Stimulated activated CD4-positive, alpha-beta T cell treated with anti-CD3 and anti-CD28 coated beads, Interleukin-1b, Interleukin-23, amount 100 ng/mL, for 24 hours (primary cell): ENCODE measurements at places on chromosomes 2 and 18.

DNA sequence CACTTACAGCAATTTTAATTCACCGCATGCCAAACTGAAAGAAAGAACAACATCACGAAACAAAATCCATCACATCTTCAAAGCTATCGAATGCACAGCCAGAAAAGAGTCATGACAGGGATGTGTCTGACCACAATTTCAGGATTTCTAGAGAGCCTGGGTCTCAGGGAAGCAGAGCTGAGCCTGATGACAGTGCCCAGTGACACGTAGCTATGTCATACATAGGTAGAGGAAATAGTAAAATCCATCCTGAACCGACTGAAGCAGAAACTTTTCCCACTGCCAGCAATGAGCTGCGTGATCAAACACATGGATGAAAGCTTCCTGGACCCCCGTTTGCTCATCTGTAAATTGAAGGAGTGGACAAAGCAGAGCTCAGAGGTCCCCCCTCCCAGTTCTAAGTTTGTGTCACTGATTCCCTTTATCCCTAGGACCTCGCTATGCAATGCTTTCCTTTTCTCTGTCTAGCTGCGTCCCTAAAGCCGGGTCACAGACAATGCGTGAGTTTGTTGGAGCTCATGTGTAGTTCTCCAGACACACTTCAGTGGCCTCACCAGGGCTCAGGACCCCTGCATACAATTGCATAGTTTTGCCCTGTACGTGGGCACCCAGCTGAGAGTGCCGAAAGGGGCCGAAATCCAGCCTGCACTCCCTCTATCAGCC lies 37.6 kb downstream of the CCBE1 start:
- no peak for DNase-seq

GRCh38 chr2:43074052-43074451 lies 152.4 kb downstream of the ZFP36L2 start:
- DNase-seq: no peak

DNA sequence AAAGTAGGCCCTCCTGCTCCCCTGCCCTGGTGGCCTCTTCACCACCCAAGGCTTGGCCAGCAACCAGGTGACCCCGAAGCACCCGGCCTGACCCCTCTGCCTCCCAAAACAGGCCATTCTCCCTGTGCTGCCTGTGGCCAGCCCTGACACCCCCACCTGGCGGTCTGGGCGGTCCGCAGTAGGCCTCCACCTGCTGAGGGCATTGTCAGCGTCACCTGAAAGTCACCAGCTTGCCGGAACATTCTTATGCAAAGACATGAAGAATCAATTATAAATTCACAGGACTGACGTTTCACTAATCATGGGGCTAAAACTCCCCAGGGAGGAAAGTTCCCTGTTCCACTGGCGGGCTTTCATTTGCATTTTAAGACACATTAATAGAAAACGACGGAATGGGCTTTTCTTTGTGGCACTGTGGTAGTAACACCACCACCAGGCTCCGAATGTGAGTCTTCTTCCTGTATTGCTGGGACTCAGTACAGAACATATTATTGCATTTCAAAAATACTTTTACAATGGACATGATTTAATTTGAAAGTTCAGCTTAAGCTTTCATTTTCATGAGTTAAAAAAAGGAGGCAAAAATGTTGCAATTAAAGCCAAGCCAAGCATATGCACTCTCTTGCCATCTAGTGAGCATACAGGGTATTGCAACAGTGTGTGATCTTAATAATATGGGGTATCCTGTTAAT lies 57.4 kb downstream of the ADI1 start:
- no peak for DNase-seq

- no peak for DNase-seq
Measured at GRCh38 chr2:33342705-33343104, 133.7 kb upstream of the RASGRP3 start.
